ENCODE measurements at places on chromosomes 16 and 17.

DNA sequence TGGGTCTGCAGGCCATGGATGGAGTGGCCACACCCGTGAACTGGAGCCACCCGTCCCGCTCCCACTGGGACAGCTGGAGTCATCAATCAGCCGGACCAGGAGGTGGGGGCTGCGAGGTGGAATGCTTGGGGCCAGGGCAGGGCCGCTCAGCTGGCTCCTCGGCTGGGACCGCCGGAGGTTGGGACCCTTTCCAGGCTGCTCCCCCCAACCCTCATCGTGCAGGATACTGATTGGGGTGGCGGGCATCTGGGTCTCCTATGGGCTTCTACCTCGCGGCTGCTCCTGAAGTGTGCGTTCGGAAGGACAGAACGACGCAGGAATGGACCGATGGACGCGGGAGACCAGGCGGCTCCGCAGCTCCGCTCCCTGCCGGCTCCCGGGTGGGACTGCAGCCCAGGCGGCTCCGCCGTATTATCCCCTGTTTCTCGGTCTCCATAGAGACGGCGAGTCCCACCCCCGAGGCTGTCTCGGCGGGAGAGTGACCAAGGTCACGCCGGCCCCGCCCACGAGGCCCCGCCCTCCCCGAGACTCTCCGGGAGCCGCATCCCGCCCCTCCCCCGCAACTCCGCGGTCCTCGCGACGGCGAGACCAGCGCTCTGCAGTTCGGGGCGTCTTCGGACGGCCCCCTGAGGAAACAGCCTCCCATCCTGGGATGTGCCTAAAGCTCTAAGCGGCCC is at the start of gene TPPP3:
TSS of gene TPPP3 (minus strand) at position 388 of the 677 bp plus-strand sequence. CDS start 2,387 bp downstream, outside the sequence.
- no peak for DNase-seq

DNA sequence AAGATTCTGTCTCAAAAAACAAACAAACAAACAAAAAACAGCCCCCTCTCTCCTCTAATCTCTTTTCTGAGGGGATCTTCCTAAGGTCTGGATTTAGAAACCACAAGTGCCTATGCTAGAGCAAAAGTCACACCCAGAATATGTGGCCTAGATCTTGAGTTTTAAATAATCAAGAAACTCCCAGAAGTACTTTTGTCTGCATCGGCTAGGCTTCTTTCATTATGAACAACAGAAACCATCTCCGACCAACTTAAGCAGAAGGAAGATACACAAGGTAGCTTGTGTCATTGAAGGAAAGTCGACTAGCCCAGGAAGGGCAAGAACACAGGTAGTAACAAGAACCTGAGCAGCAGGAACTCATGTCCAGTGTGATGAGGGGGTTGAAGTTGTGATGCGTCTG is 73.9 kb upstream of the KIFC3 start:
- no peak for DNase-seq

GRCh38 chr16:81096715-81097208 is 567 bp upstream of the GCSH start:
- DNase-seq, result no peak

DNA sequence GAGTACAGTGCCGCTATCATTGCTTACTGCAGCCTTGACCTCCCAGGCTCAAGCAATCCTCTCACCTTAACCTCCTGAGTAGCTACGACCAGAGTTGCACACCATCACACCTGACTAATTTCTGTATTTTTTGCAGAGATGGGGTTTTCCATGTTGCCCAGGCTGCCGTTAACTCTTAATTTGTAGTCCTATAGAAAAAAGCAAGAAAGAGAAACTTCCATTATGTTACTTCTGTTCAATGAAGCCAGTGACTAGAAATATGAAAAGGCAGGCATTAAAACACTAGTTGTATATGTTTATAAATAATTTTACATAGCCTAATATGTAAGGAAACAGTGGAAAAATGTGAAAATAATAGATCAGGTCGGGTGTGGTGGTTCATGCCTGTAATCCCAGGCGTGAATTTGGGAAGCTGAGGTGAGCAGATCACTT is 9.7 kb downstream of the RAD51C start:
- no peak for DNase-seq
